Stimulated activated CD4-positive, alpha-beta T cell treated with anti-CD3 and anti-CD28 coated beads, Interleukin-2, amount 100 ng/mL, for 48 hours (primary cell): ENCODE measurements at places on chromosomes 5 and 9.

DNA sequence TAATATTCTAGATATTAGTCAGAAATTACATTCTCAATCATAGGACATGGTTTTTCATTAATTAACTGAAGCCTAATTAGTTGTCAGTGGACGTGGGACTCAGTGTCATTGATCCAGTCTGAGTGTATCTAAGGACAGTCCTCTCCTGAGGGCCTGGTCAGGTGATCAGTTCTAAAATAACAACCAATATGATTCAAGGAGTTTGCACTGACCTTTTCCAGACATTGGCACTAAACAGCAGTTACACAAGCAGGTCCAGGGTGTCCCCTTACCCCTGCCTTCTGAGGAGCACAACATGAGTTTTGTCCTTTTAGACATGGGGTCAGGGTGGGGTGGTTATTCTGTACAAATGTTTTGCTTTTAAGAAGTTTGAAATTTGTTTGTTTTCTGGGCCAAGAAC, 97.8 kb downstream of the CMYA5 start:
- DNase-seq = no peak

DNA sequence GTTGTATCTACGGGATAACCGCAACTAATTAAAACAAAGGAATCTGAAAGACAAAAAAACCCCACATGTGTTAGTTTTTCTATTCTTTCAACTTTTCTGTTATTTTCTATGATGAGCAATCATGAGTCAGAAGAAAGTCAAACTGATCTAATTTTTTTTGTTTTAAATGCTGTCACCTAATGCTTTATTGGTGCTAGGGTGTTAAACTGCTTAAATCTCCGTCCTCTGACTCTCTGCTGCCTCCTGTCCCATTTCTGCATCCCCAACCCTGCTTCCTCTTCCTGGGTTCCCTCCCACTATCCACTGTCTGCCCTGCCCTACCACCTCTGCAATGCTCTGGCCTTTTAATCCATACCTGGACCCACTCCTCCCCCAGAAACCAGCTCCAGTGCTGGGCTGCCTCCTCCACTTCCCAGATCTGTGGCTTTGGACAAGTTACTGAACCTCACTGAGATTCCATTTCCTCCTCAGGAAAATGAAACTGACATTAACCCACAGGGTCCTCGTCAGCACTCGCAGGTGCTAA, 15.7 kb downstream of the PTPN3 start:
- no peak for DNase-seq

DNA sequence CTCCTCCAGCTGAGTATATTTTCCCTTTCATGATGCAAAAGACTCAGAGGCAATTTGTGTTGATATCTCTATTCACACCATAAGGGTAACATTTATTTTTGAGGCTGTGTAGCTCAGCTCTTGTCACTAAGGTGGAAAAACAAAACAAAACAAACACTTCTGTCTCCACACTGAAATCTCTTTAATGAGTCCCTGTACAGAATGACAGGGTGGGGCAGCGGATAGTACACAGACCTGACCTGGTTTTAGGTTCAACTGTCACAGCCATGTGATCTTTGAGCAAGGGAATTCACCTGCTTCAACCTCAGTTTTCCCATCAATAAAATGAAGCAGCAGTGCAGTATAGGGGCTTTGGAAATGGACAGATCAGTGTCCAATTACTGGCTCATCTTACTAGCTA, 29.3 kb downstream of the TLR4 start:
- no peak for DNase-seq

DNA sequence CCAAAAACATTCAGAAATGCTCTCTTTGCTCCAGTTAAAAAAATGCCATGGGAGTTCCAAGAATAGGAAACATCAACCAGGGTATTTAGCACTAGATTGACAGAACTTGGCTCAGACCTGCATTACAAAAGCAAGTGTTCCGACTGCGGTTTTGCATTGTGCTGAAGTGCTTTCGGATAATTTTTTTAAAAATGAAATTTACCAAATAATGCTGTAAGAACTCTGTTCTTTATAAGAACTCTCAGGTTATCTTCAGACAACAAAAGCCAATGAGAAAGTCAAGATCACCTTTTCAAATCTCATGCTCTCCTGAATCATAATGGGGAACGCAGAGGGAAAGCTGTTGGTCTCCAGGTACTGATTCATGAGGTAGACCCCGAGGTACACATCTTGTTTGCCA, 483 bp upstream of the PLPP6 start:
- DNase-seq = no peak

- no peak for DNase-seq
Measured at GRCh38 chr5:143433670-143434069, 30.2 kb upstream of the NR3C1 start.

- DNase-seq = no peak
Measured at GRCh38 chr9:134053401-134053871, 14.4 kb downstream of the BRD3 start.

- DNase-seq = no peak
Measured at GRCh38 chr5:65961633-65962032, 35.3 kb downstream of the ERBIN start.

GRCh38 chr5:127813633-127814587, 110.7 kb downstream of the CCDC192 start:
- no peak for DNase-seq
